ENCODE measurements at places on chromosomes 11 and 22.
A peak's percentile ranks its signal among the peaks of the same experiment; 100 is the strongest.

GRCh38 chr11:109423466-109424190 lies 1.6 kb downstream of the C11orf87 start:
- DNase-seq: no peak

GRCh38 chr11:2931420-2931746 lies 2.2 kb upstream of the PHLDA2 start:
- DNase-seq: no peak

DNA sequence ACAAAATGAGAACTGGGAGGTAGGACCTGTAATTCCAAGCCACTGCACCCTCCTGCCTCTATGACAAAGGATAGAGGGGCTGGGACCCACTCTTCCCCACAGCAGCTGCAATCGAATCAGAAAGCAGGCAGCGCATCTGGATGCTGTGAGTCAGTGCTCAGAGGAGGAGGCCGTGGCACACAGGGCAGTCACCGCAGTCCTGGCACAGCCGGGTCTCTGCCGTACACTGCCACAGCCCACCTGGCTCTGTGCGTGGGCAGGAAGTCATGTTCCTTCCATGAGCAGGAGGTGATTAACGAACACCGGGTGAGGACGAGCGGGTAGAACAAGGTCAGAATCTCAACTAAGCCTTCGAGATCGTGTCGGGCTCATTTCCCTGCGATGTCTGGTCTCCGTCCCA lies 30.2 kb upstream of the PPFIA1 start:
- no peak for DNase-seq

- DNase-seq: no peak
These were observed 52.5 kb downstream of the GRAMD4 start for GRCh38 chr22:46672731-46673130.

DNA sequence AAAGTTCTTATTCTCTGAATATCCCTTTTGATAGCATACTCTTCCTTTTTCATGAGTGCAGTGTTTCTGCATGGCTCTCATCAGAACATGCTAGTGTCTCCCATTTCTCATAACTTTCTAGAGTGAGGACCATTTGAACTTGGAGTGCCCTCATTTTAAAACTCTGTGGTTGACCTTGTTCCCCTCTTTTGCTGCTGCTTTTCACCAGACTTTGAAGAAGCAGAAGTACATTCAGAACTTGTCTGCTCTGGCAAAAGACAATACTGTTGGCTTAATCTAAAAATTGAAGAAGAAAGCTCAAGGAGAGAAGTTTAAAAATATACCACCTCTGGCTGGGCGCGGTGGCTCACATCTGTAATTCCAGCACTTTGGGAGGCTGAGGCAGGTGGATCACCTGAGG lies 35.0 kb downstream of the PPARA start:
- no peak for DNase-seq

GRCh38 chr11:134558258-134558835 lies 146.3 kb upstream of the B3GAT1 start:
- no peak for DNase-seq

GRCh38 chr22:42172773-42173172 lies 42.2 kb upstream of the CYP2D6 start:
- DNase-seq: no peak

- no peak for DNase-seq
These were observed 1.6 kb downstream of the CECR2 start for GRCh38 chr22:17370766-17371432.

DNA sequence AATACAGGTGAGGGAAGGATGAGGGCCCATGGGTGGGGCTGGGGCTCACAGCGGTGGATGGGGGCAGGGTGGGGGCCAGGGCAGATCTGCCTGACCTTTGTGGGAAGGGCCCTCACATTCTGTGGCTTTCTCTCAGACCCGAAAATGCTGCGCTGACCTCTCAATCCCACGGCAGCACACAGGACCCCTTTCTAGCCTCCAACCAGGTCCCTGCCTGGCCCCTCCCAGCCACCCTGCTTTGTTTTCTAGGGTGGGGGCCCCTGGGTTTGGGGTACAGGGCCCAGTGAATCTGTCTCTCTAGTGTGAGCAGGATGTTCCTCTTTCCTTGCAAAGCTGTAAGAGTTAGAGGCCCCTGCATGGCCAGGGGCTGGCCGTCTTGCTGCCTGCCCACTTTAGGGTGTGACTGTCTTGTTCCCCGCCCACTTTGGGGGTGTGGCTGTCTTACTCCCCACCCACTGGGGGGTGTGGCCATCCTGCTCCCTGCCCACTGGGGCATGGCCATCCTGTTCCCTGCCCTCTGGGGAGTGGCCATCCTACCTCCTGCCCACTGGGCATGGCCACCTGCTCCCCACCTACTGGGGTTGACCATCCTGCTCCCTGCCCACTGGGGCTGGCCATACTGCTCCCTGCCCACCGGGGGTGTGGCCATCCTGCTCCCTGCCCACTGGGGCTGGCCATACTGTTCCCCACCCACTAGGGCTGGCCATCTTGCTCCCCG lies 11.5 kb downstream of the PARVG start:
- DNase-seq: no peak

DNA sequence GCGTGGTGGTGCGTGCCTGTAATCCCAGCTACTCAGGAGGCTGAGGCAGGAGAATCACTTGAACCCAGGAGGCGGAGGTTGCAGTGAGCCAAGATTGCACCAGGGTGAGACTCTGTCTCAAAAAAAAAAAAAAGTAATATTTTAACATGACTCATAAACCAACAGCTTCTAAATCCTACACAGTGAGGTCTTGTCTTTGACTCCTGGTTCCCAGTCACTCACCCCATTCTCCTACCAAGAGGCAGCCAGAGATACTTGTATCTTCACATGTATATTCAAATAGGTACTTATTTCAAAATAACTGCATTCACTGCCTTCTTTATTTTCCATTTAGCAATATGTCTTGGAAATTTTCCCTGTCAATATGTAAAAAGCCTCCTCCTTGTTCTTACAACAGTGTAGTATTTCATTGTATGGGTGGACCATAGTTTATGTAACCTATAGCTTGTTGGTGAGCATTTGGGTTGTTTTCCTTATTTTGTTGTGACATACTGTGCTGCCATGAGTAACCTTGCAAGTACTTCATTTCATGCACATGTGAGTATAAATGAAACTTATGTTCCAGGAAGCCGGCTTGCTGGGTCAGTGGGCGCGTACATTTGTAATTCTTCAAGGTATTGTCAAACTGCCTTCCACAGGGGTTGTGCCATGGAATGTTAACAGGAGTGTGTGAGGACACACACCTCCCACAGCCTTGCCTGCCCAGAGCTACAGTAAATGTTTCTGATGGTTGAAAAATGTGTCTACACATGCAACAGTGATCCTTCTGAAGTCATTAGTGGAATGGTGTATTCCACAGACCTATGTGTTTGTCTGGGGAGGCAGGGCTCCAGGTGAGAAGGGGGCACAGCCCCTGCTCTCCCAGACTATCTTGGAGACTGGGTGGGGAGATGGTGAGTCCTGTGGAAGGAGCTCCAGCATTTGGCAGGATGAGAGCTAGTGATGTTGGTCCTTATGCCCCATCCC lies 47.9 kb downstream of the OSBP2 start:
- DNase-seq: no peak

DNA sequence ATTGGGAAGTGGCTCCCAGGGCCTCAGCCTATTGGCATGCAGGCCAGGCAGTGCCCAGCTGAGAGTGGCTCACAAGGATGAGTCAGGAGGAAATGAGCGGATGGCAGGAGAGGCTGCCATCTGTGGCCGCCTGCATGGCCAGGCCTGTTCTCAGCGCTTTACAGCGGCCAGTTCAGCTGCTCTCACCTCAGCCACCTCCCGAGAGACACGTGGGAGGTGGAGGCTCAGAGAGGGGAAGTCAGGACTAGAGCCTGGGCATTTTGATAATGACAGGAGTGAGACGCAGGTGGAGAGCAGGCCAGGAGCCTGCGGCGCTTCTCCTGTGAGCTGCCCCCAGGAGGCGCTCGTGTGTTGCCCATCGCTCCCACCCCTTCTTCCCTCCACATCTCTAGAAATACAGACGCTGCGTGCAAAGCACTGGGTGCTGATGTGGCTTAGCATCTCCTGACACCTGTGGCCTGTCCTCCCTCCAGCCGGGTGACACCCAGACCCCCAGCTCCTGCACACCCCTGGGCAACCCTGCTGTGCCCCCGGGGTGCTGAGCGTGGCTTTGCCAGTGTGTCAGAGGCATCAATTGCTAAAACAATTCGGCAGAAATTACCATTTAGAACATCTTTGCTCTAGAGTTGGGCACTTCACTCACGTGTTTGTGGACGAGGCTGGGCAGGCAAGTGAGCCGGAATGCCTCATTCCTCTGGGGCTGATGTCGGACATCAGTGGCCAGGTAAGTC lies 21.4 kb upstream of the PANX2 start:
- DNase-seq: no peak

DNA sequence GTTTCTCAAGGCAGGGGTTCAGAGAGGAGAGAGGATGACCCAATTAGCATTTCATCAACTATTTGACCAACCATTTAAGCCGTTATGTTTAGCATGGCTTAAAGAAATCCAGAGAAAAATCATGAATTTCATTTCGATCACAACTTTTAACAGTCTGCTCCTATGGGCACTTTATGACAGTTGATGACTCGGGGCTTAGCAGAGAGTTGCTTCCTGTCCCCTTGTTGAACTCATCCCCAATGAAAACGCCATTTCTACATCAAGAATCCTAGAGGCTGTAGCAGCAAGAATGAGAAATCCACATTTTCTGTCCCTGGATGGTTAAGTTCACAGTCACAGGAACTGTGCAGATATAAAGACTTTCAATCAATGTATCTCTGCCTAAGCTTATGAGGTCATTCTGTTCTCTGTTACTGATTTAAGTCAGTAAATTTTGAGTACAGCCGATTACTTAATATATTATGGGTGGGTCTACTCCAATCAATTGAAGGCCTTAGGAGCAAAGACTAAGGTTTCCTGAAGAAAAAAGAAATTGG lies 81.1 kb downstream of the BDNF start:
- no peak for DNase-seq

DNA sequence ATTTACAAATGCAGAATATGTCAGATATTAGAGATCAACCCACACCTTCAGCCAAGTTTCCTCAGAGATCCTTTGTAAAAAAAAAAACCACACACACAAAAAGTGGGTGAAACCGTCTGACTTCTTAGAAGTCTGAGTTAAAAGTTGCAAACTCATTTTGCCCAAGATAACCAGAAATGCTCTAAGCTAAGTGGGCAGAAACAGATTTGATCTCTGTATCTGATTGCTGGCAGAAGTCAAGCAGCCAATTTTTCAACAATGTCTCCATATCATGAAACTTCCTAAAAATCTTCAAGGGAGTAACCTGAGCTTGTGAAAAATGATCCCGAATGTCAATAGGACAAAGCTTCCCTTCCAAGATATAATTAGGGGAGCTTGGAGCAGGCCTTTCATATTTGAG lies 28.6 kb upstream of the ATXN10 start:
- DNase-seq: no peak

GRCh38 chr22:21624120-21624879 lies 5.5 kb downstream of the YDJC start:
- DNase-seq: peak; percentile 15

- DNase-seq: no peak
These were observed 22.5 kb downstream of the KRTAP5-5 start for GRCh38 chr11:1652026-1652425.

- DNase-seq: no peak
These were observed 420.0 kb downstream of the CTTN start for GRCh38 chr11:70818351-70818750.

All from hippocampal formation (tissue), 2 donors.